Activated naive CD4-positive, alpha-beta T cell treated with anti-CD3 and anti-CD28 coated beads for 36 hours (primary cell): ENCODE measurements at places on chromosomes 5 and 9. TPM values are rescaled to one million over a fixed set of nuclear protein-coding genes. Genes with fewer than 3 reads are reported as not detected.

GABBR2 gene
- not detected for total RNA-seq

OTP gene
- total RNA-seq = not detected

EDIL3 gene
- not detected for total RNA-seq

ARID3C gene
- 0.37 TPM for total RNA-seq

LHX3 gene
- not detected for total RNA-seq

TMC1 gene
- total RNA-seq = not detected

GRCh38 chr9:21357479-21358460, 7.1 kb upstream of the IFNA6 start:
- peaks cover 6% of the 10 kb centered on the region for H3K36me3 ChIP-seq
- H3K27ac ChIP-seq = no peak overlapping the region
- peak; percentile 28 for DNase-seq
- peaks cover 19% of the 10 kb centered on the region for H3K4me1 ChIP-seq
- H3K27me3 ChIP-seq = peaks cover 13% of the 10 kb centered on the region

GRCh38 chr5:35822511-35822910, 34.2 kb upstream of the IL7R start:
- peak overlapping the region; percentile 30 for H3K4me3 ChIP-seq
- H3K27me3 ChIP-seq = no peaks in the 10 kb centered on the region
- H3K36me3 ChIP-seq = peaks cover 6% of the 10 kb centered on the region

DNA sequence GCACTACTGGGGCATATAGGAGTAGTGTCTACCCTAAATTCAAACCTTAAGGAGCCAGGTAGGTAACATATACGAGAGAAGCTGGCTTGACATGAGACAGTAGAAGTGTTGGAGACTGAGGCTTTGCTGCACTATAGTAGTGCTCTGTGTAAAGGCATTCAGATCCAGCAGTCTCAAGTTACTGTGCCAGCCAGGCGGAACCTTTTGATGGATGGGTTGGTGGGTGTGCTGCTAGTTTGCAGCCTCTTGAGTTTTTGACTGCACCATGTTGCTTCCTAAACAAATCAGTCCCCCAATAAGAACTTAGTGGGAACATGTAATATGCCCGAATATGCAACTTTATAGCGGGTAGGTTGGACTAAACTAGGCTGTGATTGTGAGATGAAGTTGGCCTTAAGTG, 1.5 kb downstream of the CLTA start:
- H3K4me3 ChIP-seq = peak overlapping the region; percentile 84
- H3K27me3 ChIP-seq = no peaks in the 10 kb centered on the region
- H3K27ac ChIP-seq = no peak overlapping the region
- DNase-seq = no peak
- peaks cover 15% of the 10 kb centered on the region for H3K36me3 ChIP-seq
- H3K4me1 ChIP-seq = peaks cover 42% of the 10 kb centered on the region

- H3K4me3 ChIP-seq = no peak overlapping the region
- no peaks in the 10 kb centered on the region for H3K27me3 ChIP-seq
- no peaks in the 10 kb centered on the region for H3K36me3 ChIP-seq
- no peaks in the 10 kb centered on the region for H3K4me1 ChIP-seq
- DNase-seq = no peak
- no peak overlapping the region for H3K27ac ChIP-seq
Observed at GRCh38 chr9:26292943-26293342, 599.7 kb downstream of the CAAP1 start.

DNA sequence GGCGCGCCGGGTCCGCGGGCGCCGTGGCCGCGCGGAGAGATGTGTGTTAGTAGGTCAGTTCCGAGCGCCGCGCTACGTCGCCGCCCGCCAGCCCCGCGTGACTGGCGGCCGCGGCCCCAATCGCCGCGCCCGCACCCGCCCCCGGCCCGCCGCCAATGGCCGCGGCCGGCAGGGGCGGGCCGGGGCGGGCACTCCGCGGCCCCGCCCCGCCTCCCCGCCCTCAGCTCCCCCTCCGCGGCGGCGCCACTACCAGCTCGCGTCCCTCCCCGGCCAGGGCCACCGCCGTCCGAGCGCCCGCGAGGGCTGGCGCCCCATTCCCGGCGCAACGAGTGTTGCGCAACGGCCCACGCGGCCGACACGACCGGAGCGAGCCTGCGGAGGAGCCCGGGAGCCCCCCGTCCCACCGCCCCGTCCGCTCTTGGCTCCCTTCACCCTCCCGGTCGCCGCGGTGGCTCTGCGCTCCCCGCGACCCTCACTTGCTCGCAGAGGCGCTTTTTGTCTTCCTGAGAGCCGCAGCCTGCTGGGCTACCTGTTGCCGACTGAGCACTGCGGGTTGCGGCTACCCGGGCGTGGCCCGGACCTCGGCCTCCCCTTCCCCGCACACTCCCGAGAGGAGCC, at the start of gene NFIL3:
Gene NFIL3 (minus strand): TSS at position 48 of the 618 bp plus-strand sequence. CDS start 13,098 bp downstream, outside the sequence.
- DNase-seq = peak; percentile 71
- peaks cover 54% of the 10 kb centered on the region for H3K4me1 ChIP-seq
- peaks cover 12% of the 10 kb centered on the region for H3K27me3 ChIP-seq
- peaks cover 7% of the 10 kb centered on the region for H3K36me3 ChIP-seq

DNA sequence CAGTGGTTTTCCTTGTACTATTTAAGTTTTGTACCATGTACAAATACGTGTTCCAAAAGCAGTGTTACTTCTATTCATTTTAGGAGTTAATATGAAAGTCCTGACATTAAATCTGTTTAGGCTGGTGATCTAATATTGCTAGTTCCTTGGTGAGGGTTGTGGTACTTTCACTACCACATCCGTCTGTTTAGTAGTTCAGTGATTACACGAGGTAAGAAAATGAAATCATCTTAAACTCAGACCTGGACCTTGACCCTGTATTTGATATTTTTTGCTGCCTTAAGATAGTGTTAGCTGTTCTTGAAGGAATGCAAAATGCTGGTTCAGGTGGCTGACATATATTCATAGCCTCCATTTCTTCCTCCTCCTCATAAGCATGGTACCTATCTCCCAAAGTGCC, 50.3 kb downstream of the MTAP start:
- peaks cover 69% of the 10 kb centered on the region for H3K36me3 ChIP-seq
- no peak overlapping the region for H3K27ac ChIP-seq
- H3K4me3 ChIP-seq = no peak overlapping the region
- no peaks in the 10 kb centered on the region for H3K27me3 ChIP-seq

DNA sequence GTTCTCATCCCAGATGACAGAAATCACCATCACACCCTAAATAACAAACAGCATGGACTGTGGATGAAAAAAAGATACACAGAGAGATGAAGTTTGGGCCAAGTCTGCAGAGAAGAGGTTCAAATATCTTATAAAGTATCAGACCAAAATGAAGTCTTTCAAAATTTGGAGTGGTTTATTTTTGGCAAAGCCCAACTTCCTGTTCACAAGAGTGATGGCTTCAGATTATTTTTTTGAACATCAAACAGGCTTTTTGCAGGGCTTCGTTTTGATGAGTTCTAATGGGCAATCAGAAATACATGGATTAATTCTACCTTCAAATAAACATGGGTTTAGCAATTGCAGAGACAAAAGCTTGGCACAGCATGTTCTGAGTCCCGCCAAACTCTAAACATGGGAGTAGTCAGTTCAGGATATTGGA, 378.2 kb upstream of the RPS23 start:
- peaks cover 11% of the 10 kb centered on the region for H3K27me3 ChIP-seq
- H3K27ac ChIP-seq = no peak overlapping the region
- H3K4me1 ChIP-seq = no peaks in the 10 kb centered on the region
- no peak overlapping the region for H3K4me3 ChIP-seq
- H3K36me3 ChIP-seq = no peaks in the 10 kb centered on the region

DNA sequence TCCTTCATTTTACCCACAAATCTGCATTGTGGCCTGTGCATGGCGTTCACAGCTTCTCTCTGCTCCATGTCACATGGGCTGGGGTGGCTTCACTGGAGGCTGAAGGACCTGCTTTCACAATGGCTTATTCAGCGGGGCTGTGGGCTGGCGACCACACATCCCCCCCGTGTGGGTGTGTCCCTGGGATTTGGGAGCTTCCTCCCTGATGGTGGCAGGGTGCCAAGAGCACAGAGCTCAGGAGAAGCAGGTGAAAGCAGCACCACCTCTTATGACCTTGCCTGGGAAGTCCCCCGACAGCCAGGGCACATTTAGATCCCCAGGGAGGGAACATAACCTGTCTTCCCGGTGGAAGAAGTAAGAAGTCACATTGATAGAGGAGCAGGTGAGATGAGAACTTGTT, 5.0 kb upstream of the MED10 start:
- H3K4me1 ChIP-seq = peaks cover 3% of the 10 kb centered on the region
- peaks cover 8% of the 10 kb centered on the region for H3K27me3 ChIP-seq
- H3K27ac ChIP-seq = no peak overlapping the region
- DNase-seq = no peak
- no peak overlapping the region for H3K4me3 ChIP-seq

GRCh38 chr9:79377339-79377855, 194.4 kb upstream of the TLE4 start:
- H3K4me3 ChIP-seq = no peak overlapping the region
- H3K4me1 ChIP-seq = no peaks in the 10 kb centered on the region
- no peaks in the 10 kb centered on the region for H3K36me3 ChIP-seq

DNA sequence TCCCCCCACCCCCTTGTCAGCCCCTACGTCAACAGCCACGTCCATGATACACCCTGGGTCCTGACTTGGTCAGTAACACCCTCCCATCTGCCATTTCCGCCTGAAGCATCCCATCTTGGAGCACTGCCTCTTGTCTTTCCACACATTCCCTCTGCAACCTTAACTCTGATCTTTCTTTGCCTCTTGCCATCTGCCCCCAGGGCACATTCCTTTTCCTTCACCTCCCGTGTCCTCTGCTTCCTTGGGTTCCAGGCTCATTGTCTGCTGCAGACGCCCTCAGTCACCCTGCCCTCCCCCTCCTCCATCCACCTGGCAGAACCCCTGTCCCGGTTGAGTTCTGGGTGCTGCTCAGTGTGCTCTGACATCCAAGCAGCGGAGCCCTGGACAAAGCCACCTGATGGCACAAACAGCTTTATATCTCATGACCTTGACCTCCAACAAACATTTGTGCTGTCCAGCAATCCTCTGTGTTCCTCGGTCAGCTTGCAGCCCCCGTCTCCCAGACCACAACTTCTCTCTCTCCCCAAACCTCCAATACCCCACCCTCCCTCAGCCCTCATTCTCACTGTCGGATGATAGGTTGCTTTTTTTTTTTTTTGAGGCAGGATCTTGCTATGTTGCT, 97.7 kb upstream of the IER5L start:
- H3K36me3 ChIP-seq = no peaks in the 10 kb centered on the region
- peak; percentile 3 for DNase-seq
- H3K4me1 ChIP-seq = peaks cover 14% of the 10 kb centered on the region
- no peaks in the 10 kb centered on the region for H3K27me3 ChIP-seq
- H3K4me3 ChIP-seq = no peak overlapping the region

- H3K4me1 ChIP-seq = peaks cover 9% of the 10 kb centered on the region
- H3K27ac ChIP-seq = no peak overlapping the region
- no peak overlapping the region for H3K4me3 ChIP-seq
- no peaks in the 10 kb centered on the region for H3K36me3 ChIP-seq
- H3K27me3 ChIP-seq = no peaks in the 10 kb centered on the region
- no peak for DNase-seq
Observed at GRCh38 chr5:52943285-52943684, 45.9 kb upstream of the ITGA2 start.
